ENCODE measurements at places on chromosomes 3 and 15. TPM values are rescaled to one million over a fixed set of nuclear protein-coding genes. Genes with fewer than 3 reads are reported as not detected.

Gene TNFSF10
- total RNA-seq: 256 TPM

Gene SOX2
- total RNA-seq: not detected

Gene ADAMTS7
- 0.18 TPM for total RNA-seq

Gene OXTR
- total RNA-seq: 1.3 TPM

Gene SEMA3G
- 0.38 TPM for total RNA-seq

Gene ITGA11
- not detected for total RNA-seq

Gene CD200
- 0.67 TPM for total RNA-seq

Gene SLC9C1
- not detected for total RNA-seq

Gene ATP13A4
- total RNA-seq: 3.7 TPM

Gene FBLN2
- 0.35 TPM for total RNA-seq

Gene DNAJB11
- total RNA-seq: 61.3 TPM

Gene MAGEL2
- not detected for total RNA-seq

Gene SPATA12
- not detected for total RNA-seq

Gene MUC20
- total RNA-seq: 0.85 TPM

Gene FANCD2OS
- total RNA-seq: not detected

Gene WDR76
- total RNA-seq: 91.1 TPM

Gene LRRC31
- not detected for total RNA-seq

Gene ALAS1
- total RNA-seq: 84.2 TPM

Gene WNT5A
- total RNA-seq: 0.16 TPM

Gene GP5
- total RNA-seq: 0.53 TPM

Gene HHATL
- not detected for total RNA-seq

Gene BTLA
- 17.1 TPM for total RNA-seq

Gene IL1RAP
- total RNA-seq: 8.4 TPM

Gene OR5K1
- not detected for total RNA-seq

Gene CCDC32
- total RNA-seq: 24.4 TPM

Gene TBC1D23
- total RNA-seq: 30.1 TPM

Gene ZPLD1
- not detected for total RNA-seq

Gene SYNPR
- not detected for total RNA-seq

Gene EBLN2
- total RNA-seq: 6.2 TPM

Gene FETUB
- total RNA-seq: not detected

Gene CFAP161
- total RNA-seq: not detected

Gene KLF15
- not detected for total RNA-seq

Gene KPNA1
- total RNA-seq: 45.2 TPM

Gene SLC12A1
- total RNA-seq: not detected

Gene P2RY14
- 4.7 TPM for total RNA-seq

Gene HGD
- 0.23 TPM for total RNA-seq

Gene FAM174B
- total RNA-seq: 1.8 TPM

Gene WDR5B
- total RNA-seq: 4.6 TPM

Gene TRAIP
- total RNA-seq: 27.3 TPM

Gene GCNT3
- total RNA-seq: not detected

All from activated CD8-positive, alpha-beta memory T cell treated with anti-CD3 and anti-CD28 coated beads, Interleukin-2, amount 10 ng/mL, durations not matched to agents 7 days and 5 days (primary cell).